ENCODE measurements at places on chromosomes 11 and 22.

DNA sequence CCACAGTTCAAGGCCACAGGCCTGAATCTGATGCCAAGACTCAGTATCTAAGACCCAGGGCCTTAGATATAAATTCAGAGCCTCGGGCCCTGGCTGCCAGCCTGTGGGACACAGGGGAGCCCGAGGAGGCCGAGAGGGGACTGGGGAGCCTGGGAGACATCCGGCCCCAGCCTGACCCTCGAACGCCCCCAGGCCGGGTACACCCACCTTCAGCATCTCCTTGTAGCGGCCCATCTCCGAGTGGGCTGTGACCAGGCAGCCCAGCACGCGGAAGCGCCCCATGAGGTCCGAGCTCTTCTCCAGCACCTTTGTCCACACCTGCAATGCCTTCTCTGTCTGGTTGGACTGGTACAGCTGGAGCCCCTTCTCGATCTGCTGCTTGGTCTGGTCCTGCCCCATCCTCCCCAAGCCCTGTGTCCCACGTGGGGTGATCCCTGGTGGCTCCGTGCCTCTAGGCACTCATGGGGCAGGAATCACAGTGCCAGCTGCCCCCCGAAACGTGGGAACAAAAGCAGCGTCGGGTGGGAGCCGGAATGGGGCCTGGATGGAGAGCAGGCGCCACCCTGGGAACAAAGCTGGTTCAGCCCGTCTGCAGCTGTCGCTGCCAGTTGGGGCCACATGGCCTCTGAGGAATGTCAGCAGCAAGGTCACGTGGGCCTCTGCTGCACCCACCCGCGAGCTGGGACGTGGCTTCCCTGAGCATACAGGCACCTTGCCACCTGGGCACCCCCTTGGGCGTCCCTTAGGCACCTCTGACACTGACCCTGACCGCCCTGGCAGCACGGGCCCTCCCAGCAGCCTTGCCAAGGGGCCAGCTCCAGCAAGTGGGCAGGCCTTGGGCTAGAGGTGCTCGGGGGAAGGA lies at the start of gene RAPSN:
RAPSN (minus strand) TSS at position 571 of the 862 bp plus-strand sequence; CDS start at position 399, 172 bp downstream.
- DNase-seq, result no peak

GRCh38 chr22:46449974-46450745 lies 87.3 kb downstream of the CELSR1 start:
- no peak for DNase-seq

DNA sequence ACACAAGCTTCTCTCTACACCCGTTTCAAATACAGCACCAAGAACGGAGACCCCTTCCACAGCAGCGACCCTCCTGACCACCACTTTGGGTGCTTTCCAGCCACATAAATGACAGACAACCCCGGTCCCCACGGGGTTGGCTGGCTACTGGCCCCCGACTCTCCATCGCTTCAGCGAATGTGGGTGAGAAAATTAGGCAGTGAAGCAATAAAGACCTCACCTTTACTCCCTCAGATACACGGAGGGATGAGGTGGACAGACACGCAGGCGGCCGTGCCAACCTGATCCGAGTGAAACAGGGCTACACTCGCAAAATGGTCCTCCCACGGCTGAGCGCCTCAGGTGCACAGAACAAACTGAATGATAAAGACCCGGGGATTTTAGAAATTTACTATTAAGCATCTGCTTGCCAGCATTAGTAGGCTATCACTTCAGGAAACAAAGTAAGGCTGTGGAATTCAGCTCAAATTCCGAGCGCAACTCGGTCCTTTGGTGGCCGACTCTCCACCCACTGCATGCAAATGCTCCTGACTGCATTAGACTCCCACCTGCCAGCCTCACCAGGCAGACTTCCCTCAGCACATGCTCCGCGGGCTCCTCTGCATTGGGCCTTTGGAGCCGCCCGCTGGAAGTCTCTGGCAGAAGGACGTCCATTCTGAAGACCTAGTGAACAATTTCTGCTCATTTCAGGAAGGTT lies 12.8 kb upstream of the EFCAB6 start:
- no peak for DNase-seq

DNA sequence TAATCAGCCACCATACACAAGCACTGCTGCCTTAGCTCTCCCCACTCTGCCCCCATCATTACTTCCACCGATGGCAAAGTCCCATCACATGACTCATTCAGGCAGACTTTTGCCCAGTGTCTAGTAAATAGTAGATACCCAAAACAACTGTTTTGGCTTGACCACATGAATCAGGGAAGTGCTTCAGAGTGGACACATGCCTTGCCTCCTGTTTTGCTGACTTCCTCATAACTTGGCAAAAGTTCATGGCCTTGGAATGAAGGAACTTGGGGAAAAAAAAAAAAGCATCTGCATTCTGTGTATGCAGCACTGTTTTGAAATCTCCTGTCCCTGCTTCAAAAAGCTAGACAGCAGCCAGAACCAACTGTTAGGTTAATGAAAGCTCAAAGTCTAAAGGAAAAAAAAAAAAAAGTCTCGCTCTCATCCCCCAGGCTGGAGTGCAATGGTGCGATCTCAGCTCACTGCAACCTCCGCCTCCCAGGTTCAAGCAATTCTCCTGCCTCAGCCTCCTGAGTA lies 335.3 kb downstream of the FAM181B start:
- DNase-seq, result no peak

DNA sequence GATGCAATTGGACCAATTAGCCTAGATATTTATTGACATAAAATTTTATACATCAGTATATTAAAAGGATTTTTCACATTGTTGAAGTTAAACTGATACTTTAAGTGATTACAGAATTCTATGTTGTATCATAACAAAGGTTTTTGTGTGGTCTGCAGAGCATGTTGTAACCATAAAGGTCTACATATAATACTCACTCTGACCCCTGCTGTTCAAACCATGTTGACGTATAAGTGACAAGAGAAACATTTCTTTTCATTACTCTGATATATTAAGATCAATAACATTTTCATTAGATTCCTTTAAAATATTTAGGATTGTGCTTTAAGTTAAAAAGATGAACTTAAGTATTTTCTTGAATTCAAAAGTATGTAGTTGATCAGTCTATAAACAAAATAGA lies 63.9 kb downstream of the GAS2 start:
- DNase-seq, result no peak

Measured in dorsolateral prefrontal cortex (tissue), 122 donors.